ENCODE measurements at places on chromosomes 16 and 17.

DNA sequence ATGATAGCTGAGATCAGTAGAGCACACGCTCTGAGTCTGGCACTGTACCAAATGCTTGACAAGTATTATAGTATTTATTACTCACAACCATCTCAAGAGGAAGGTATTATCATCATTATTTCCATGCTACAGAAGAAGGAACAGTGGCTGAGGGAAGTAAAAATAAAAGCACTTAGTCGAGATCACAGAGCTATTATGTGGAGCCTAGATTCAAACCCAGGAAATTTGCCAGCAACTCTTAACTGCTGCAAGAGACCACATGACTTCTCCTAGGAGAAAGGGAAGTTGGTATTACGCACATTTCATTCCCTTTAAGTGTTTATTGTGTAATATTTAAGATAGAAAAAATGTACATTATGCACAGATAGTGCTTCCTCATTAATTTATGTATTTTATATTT lies 1.0 kb upstream of the RHOT1 start:
- ATAC-seq, result peak; percentile 41

GRCh38 chr16:46583036-46583435 lies 38.1 kb downstream of the SHCBP1 start:
- ATAC-seq, result no peak

GRCh38 chr17:28896491-28896883 lies 1.0 kb downstream of the FLOT2 start:
- ATAC-seq, result no peak

DNA sequence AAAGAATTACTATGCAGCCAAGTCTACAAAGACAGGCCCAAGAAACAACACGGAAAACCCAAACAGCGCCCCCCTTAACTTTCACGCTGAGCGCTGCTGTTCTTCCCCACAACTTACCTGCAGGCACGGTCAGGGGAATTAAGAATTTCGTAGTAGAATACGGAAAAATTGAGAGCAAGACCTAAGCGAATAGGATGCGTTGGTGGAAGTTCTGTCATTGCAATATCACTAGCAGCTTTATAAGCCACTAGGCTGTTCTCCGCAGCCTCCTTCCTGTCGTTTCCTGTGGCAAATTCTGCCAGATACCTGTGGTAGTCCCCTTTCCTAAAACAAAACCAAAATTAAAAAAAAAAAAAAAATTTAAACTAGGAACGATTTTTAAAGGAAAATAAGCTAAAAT lies 39.0 kb downstream of the YWHAE start:
- no peak for ATAC-seq

DNA sequence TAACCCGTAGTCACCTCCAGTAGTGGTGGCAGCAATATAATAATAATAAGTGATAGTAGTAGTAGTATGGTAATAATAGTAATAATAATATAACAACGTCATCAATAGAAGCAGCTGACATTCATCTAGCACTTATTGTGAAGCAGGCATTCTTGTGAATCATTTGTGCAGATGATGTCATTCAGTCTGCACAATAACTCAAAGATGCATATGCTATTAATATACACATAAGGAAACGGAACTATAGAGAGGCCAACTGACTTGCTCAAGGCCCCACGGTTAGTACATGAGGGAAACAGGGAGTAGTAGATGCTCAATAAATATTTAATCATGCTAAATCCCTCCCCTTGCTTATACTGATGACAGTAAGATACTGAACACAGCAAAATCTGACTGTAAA lies 35.4 kb upstream of the GAN start:
- peak; percentile 60 for ATAC-seq

GRCh38 chr17:64084940-64085649 lies 44.8 kb downstream of the ERN1 start:
- ATAC-seq, result no peak

- no peak for ATAC-seq
Measured at GRCh38 chr16:30633526-30633925, 17.2 kb upstream of the PRR14 start.

DNA sequence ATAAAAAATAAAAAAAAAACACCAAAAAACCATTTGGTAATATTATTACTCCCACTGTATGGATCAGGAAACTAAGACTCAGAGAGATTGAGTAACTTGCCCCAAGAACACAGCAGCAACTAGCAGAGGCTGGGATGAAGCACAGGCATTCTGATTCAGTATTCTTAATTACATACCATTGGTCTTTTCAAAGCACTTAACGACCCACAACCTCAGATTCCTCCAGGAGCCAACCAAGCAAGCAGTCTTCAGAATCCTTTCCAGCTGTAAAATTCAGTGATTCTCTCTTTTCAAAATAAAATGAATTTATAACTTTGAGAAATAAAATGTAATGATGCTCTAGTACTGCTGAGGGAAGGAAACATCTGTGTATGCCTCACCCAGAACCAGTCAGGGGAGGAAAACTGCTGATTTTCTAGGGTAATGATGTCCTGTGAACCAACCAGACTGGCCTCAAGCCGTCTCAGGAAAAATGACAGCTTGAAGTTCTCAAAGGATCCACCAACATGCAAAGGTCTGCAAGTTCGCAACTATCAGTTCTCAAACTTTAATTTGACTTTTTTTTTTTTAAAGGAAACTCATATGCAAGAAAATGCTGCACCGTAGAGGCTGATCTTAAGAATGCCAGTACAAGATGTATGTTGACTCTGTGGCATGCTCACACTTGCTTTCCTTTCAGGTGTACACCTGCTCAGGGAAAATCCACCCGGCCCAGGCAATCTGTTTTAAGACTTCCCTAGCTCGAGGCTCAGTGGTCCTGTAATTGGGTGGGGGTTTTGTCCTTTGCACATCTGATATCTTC lies 9.0 kb downstream of the CUEDC1 start:
- peak; percentile 56 for ATAC-seq

- ATAC-seq, result peak; percentile 74
Measured at GRCh38 chr16:29900102-29900887, at the start of gene ASPHD1. Gene ASPHD1 (plus strand): TSS chr16:29900488. CDS start chr16:29900972, 484 bp downstream.

DNA sequence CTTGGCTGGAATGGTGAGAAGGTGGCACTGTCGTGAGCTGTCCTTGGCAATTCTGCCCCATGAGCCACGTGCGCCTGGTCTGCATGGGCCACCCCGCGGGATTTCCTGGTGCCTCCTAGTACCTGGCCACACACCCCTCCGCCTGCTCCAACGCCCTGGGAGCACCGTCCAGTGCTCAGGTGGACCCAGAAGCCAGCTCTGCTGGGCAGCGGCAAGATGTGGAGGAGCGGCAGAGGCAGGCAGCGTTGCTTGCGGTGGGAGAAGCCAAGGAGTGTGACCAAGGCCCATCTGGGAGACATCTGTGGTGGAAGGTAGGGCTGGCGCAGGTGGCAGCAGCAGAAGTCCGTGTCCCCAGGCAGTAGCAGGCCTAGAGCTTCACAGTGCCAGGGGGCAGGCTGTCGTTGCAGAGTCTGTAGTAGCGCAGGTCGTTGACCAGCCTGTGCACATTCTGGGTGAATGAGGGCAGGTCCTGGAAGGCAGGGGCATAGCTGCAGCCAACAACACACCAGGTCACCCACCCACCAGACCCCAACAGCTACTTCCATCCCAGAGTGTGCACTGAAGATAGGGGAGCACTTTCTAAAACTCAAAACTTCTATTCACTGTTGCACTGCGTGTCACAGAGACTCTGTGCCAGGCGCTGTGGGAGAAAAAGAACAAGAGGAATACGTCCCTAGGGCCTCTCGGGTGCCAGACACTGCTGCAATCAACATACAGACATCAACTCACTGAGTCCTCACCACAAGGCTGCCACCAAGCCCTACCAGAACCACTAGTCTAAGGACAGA lies 34.9 kb upstream of the GSG1L start:
- no peak for ATAC-seq

- no peak for ATAC-seq
Measured at GRCh38 chr16:58582971-58583765, 46.5 kb downstream of the CNOT1 start.

DNA sequence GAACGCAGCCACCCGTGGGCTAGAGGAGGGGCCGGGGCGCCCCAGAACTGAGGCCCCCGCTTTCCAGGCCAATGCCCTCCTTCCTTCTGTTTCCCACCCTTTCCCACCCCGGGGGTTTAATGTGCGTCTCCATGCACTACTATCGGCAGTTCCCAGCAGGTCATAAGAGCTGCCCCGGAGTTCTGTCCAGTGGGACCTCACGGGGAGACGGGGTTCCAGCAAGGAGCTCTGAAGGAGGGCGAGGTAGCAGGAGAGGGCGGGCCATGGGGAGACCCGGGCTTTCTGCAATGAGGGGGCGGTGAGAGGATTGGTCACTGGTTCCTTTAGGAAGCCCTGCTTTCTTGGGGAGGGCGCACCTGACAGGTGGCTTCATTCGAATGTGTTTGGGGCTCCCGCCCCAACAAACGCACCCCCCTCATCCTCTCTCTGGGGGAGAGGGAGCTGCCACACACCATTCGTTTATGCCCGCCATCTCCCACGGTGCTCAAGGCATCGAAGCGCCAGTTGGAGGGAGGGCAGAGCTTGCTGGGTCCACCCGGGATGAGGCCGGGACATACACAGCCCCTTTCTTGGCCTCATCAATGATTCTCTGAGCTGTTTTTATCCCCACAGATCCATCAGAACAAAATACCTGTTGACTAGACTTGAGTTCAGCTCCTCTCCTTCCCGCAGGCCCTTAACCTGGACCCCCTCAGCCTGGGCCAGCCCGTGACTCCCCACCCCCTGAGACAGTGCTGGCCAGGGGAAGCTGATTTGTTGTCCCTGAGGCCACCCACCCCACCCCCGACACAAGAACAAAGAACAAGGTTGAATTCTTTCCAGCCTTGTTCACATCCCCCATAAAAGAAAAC lies 44.1 kb downstream of the SLC7A5 start:
- no peak for ATAC-seq

DNA sequence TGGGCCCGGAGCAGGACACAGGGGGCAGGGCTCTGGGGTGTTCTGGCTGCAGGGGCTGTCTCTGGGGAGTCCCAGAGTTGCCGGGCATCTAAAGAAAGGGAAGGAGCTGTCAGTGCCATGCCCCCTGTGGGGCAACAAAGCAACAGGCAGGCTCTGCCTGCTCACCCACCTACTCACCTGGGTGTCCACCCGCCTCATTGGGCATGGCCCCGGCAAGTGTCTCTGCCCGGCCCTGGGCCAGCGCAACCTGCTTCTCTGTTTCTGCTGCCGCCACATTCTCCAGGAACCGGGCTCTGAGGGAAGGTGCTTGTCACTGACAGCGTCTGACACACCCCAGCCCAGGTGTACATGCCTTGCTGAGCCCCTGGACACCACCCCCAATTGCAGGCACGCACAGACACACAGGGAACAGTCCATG lies 7.3 kb downstream of the TMEM208 start:
- no peak for ATAC-seq

DNA sequence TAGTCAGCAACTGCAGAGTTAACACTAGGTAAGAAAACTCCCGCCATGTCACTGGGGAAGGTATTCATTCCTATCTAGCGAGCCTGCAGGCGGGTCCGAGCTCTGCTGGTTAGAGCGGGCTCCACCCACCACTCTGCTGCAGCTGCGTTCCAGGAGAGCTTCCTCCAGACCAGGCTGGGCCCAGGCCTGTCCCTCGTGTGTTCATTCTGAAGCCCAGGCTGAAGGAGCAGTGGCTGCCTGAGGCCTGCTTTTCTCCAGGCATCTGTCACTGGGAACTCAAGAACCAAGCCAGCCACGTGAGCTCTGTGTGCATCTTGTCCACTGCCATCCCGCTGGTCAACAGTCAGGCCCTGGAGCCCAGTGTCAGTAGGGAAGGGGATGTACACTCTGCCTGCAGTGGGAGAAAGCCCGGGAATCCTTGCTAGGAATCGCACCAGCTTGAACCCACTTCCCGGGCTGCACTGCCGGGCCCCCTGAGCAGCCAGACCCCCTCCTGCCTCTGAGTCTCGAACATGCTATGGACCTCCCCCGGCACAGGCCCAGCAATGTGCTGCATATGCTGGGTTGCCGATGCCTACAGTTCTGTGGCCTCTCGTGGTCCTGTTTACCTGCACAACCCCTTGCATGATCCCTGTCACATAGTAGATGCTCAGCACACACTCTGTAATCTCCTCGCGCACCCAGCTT lies 51.0 kb upstream of the ENPP7 start:
- ATAC-seq, result no peak

GRCh38 chr17:74088934-74089329 lies 114.5 kb upstream of the RPL38 start:
- ATAC-seq, result no peak

DNA sequence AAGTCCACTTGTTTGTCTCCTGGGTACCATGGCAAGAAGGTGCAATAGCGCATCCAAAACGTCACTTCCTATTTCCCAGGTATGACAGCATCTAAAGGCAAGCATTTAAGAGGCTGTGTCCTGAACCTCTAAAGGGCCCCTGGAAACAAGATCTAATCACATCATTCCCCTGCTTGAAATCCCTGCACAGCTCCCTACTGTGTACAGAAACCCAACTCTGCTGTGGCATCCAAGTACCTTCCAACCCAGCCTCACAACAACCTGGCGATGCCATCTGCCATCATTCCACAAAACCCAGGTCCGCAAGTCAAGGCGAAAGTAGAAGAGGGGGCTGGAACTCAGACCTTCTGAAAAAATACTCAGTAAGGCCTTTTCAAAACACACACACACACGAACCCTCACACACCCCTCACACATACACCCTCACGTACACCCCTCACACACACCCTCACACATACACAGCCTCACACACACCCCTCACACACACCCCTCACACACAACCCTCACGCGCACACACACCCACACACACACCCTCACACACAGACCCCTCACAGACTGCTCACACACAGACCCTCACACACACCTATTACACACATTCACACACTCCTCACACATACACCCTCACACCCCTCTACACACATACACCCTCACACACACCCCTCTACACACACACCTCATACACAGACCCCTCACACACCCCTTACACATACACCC lies 24.5 kb downstream of the C17orf67 start:
- ATAC-seq, result peak; percentile 16

DNA sequence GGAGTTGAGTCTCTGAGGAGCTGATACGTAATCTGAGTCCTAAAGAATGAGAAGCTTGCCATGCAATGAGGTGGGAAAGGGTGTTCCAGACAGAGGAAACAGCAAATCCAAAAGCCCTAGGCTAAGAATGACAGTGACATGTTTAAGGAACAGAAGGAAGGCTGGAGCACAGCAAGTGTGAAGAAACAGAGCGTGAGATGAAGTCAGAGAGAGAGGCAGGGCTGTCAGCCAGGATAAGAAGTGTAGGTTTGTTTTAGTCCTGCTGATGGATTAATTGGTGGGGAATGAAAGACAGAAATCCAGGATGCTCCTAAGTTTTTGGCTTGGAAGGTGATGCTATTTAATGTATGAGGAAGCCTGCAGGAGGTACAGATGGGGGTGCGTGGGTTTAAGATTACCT lies 14.5 kb downstream of the MMP28 start:
- ATAC-seq, result no peak

DNA sequence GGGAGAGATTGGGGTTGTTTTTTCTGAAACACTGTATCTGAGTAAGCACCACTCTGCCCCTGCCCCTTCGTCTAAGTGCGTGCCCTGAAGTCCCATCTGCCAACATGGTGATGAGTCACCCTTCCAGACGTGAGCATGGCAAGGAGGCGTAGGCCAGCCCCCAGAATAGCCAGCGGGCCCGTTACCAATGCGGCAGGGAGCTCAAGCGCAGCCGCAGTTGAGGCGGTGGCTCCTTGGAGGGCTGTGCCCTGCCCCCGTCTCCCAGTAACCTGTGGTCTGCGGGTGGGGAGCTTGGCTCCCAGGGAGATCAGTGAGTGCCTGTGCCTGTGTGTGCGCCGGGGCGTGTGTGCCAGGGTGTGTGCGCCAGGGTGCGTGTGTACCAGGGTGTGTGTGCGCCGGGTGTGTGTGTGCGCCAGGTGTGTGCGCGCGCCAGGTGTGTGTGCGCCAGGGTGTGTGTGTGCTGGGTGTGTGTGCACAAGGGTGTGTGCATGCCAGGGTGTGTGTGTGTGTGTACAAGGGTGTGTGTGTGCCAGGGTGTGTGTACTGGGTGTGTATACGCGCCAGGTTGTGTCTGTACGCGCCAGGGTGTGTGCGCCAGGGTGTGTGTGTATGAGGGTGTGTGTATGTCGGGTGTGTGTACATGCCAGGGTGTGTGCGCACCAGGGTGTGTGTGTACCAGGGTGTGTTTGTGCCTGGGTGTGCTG lies 98.6 kb upstream of the CHMP6 start:
- ATAC-seq, result peak; percentile 41

Data from esophagus mucosa (tissue), 1 donor.